ENCODE measurements at places on chromosomes 1 and 21.

- DNase-seq = no peak
Observed at GRCh38 chr1:70820396-70820795, 227.2 kb downstream of the PTGER3 start.

DNA sequence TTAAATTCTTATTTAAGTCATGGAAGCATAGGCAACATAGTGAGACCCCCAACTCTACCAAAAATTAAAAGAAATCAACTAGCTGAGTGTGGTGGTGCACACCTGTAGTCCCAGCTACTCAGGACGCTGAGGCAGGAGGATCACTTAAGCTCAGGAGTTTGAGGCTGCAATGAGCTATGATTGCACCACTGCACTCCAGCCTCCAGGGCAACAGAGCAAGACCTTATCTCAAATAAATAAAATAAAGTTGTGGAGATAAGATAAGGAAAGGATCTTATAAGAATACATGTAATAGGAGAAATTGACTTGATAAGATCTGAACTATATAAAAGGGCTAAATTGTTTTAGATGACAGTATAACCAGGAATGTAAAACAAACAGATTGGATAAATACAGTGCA lies 2.3 kb upstream of the BATF3 start:
- DNase-seq = no peak

DNA sequence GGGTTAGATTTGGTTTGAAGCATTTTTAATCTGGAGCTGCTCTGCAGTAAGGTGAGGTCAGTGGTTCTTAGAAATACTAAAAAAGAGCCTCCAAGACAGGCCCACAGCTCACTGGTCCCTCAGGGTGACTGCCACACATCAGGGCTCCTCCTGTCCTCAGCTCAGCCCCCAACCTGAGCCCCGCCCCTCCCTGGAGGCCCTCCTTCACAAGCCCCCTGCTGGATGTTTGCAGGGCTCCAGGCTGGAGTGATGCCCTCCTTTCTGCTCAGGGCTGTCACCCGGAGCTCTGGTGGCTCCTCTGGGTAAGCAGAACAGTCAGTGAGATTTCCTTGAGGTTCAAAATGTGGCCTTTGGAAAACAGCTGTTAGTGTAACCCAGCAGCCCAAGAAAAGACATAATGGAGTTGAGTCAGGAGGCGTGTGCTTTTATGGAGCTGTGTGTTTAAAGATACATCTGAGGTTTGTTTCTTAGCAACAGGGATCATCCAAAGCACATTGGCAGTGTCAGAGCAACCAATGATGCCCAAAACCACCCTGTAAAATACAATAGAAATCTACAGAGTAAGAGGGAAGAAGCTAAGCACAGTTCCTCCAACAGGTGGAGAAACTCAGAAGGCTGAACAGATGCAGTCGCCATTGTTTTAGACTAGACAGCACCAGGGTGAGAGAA lies 21.4 kb downstream of the STUM start:
- DNase-seq = peak; percentile 67

DNA sequence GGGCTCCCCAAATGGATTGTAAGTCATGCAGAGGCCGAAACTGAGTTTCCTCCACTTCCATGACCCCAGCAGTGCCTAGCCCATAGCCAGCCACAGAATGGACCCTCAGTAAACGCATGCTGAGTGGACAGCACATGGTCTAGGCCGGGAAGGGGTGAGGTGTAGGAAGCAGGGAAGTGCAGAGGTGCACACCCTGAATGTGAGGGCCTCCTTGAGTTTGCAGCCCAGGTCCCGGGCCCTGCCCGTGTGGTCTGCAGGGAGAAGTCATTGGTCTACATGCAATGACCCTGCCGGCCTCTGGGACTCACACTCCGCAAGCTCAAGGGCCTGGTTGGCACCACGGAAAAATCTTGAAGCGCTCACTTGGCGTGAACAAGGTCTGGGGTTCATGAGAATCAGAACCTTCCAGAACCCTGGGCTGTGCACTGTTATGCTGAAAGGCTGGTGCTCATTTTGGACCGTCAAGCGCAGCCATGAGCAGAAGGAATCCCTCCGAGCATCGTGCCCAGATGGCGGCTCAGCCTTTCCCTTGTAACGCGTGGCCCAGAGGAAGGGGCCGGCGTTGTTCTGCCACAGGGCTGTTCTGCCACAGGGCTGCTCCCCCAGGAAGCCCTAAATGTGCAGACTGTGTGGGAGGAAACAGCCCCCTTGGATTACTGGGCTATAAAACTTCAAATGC lies 66.4 kb downstream of the PSMG1 start:
- DNase-seq = no peak

DNA sequence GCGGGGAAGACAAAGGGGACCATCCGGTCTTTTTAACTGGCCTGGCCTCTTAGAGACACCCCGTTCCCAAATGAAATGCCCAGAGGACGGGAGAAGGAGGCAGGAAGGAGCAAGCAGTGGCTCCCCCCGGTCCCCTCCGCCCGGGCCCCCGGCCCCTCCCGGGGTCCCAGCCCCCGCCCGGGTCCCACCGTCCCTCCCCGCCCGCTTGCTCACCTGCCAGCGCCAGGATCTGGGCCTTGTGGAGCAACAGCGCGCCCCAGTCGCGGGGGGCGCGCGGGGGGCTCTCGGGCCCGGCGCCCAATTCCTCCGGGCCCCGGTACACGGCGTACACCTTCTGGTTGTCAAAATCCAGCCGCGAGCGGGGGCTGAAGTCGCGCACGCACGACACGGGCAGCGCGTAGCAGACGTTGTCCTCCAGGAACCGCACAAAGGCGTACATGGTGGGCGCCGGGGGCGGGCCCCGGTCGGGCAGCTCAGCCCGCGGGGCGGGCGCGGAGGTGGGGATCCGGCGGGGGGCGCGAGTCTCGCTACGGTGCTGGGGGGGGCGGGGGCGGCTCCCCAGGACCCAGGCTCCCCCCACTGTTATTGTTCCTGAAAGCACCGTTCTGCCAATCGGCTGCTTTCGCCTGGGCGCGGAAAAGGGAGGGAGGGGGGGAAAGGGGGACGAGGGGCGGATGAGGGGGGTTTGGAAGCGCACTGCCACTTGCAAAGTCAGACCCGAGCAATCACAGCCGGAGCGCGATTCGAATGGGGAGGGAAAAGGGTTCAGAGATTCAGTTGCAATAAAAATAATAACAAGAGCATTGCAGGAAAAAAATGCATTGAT lies at the start of gene BEND5:
Gene BEND5 (minus strand): TSS at position 499 of the 826 bp plus-strand sequence. CDS start 60 bp downstream, at position 439.
- DNase-seq = no peak

DNA sequence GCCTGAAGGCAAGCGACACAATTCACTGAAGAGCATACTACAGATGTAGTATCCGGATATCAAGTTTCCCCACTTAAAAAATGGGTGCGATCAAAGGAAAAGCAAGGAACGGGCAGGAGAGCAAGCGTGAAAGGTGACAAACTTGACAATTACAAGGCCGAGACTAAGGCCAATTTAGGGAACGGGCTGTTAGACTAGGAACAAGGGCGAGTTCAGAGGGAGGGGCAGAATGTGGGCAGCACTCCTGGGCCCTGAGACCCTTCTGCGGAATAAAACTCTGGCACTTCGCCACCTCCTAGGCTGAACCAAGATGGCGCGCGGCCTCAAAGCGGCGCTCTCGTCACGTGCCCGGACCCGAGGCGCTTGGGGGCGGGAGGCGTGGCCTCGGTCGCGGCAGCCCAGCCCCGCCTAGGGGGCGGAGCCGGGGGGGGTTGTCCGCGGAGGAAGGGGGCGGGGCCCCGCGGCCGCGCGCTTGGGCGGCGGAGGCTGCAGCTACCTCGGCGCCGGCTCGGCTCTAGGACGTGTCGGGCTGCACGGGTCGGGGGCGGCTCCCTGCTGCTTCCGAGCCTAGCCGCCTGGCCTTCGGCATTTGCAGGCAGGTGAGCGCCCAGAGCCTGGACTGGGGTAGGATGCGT lies at the start of gene PPFIA4:
Gene PPFIA4 (plus strand): TSS at position 461 of the 635 bp plus-strand sequence. CDS start 12,518 bp downstream, outside the sequence.
- peak; percentile 31 for DNase-seq

DNA sequence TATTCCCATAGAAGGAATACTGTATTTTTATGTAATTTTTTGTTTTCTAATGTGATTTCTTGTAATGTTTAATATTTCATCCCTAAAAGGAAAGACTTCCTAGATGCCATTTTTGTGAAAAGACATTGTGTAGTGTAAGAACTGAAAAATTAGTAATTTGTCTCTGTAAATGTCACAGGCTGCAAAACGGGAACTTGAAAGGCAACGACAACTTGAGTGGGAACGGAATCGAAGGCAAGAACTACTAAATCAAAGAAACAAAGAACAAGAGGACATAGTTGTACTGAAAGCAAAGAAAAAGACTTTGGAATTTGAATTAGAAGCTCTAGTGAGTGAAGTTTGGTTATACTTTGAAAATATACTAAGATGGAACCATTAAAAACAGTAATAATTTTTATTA lies 132.2 kb downstream of the ITSN1 start:
- DNase-seq = no peak

- DNase-seq = no peak
Observed at GRCh38 chr1:55047611-55048010, 8.3 kb downstream of the PCSK9 start.

DNA sequence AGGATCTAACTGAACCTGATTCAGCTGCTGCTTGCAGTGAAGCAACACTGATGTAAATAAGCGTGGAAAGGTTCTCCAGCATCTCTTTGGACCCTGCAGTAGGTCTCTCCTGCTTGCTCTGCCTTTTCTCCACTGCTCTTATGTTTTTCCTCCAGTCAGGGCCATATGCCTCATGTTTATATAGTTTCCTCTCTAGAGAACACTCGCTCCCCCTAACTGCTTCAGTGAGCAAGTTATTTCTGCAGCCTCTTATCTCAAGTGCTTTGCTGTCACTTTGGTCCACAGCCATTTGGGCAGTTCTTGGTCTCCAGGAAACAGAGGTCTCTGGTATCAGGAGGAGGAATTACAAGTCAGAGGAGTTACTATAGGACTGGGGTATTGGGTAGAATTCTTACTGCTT lies 5.3 kb downstream of the PRUNE1 start:
- DNase-seq = no peak

- no peak for DNase-seq
Observed at GRCh38 chr21:41008974-41009373, 159.0 kb upstream of the BACE2 start.

GRCh38 chr1:56535362-56535761 lies 44.0 kb downstream of the PLPP3 start:
- no peak for DNase-seq

DNA sequence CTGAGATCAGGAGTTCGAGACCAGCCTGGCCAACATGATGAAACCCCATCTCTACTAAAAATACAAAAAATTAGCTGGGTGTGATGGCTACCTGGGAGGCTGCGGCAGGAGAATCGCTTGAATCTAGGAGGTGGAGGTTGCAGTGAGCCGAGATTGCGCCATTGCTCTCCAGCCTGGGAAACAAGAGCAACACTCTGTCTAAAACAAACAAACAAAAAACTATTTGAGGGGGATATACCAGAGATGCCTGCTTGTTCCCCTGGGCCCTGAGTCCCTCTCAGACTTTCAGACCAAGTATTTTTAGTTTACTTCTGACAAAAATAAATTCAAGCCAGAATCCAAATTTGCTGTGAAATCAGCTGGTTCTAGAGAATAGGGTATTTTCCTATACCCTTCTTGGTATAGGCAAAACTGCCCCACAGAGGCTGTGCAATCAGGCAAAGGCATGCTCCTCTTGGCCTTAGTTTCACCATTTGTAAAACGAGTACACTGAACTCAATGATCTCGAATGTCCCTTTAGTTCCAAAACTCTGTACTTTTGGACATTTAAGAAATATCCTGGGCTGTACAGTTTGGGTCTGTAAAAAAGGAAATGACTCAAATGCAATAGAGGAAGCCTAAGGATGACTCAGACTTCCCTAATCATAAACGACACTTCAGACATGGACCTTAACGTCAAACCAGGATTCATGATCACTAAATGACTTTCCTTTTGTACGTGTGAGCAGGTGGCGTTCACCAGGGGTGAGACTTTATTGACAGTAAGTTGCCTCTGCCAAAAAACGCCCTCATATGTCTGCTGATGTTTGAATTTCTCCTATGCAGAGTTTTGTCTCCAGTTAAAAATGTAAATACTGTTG lies 16.1 kb downstream of the ENSA start:
- DNase-seq = peak; percentile 53

- DNase-seq = no peak
Observed at GRCh38 chr1:246146804-246147523, 360.1 kb downstream of the SMYD3 start.

DNA sequence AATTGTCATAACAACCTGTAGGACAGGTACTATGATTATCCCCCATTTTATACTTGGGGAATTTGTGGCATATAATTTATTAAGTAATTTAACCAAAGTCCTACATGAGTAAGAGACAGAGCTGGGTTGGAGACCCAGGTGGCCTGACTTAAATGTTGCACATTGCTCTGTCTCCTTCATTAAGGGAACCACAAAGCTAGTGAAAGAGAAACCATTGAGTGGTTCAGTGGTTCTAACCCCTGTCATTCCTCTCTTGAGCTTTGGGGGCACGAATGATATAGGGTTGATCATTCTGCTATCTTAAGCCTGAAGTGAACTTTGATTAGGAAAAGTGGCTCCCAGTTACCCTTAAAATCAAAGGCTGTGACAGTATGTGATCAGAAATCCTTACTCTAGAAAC lies 5.3 kb upstream of the MAP3K7CL start:
- peak; percentile 56 for DNase-seq

DNA sequence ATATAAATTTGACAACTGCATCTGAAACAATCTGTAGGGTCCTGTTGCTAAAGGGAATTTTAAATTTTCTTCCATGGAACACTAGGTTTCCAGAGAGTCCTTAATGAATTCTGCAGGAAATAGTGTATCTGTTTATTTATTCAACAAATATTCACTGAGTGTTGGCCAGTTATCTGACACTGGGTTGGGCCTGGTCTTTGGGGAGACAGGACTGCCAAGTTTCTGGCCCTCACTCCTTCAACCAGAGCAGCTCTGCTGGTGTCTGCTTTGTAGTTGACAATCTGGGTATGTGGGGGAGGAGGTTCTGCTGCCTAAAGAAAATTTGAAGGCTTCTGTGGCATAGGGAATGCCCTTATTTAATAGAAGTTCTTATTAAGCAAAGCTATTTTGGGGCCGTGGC lies 26.1 kb upstream of the HUNK start:
- DNase-seq = no peak

DNA sequence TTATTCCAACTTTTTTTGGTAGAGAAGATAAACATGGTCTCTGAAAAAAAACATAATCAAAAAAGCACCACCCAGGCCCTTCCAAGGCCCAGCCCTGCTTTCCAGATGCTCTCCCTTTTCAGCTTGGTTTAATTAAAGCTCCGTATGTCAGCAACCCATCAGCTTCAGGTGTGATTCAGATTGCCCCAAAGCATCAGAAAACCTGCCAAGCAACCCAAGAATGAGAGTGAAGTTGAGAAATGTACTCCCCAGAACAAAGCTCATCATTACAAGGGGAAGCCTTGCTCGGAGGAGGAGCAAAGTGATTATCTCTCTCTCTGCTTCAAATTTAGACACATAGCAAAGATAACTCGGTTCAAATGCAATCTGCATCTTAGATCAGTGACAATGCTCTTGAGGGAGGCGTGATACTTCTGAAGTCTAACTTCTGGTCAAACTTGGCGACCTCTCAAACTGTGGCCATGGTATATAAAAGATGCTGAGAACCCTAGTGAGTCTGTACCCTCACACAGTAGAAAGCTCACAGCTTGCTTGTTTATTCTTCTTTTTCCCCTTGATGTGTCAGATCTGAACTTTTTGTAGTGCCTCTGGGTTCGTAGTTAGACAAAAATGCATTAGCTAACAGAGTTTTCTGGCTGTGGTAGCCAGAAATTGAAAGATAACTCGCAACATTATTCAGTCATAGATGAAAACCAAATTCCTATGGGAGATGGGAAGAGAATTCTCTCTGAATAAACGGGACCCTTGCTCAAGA lies 63.3 kb upstream of the ZC3H11B start:
- DNase-seq = no peak

All from OCI-LY7 (cell line).